ENCODE measurements at places on chromosomes 5 and 9.

DNA sequence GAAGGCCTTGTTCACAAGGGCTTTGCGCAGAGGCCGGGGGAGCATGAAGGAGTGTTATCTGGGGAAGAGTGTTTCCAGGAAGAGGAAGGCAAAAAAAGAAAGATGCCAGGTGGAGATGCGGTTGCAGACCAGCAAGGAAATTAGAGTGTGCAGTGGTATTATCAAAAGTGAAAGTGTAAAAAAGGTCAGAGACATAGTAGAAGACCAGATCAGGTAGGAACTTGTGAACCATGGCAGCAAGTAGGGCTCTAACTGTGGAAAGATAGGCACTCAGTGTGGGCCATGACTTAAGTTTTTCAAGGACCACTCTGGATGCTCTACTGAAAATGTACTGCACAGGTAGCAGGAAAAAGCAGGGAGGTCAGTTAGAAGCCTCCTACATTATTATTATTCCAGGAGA, 90.1 kb upstream of the SPOCK1 start:
- DNase-seq: no peak

DNA sequence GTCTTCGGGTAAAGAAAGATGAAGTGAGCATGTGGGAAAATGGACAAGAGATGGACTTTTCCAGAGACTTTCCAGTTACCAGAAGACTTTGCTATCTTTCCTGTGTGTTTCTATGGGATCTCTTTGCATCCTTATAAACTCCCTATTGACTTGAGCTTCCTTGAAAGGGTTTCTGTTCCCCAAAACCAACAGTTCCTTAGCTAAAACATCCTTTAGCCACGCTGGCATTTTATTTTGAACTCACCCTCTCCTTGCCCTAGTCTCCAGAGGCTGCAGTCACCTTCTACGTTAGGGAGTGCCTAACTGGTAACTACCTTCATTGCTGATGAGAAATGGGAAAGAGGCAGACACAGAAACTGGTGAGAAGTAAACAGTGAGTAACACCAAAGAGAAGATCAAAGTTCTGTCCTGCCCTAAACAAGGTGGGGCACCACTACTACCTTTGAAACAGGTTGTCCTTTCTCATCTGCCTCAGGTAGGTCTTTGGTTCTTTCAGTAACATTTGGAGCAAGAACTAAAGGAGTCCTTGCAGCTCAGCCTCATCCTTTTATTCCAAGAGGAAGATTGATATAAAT, 402.9 kb downstream of the ENC1 start:
- DNase-seq: no peak

DNA sequence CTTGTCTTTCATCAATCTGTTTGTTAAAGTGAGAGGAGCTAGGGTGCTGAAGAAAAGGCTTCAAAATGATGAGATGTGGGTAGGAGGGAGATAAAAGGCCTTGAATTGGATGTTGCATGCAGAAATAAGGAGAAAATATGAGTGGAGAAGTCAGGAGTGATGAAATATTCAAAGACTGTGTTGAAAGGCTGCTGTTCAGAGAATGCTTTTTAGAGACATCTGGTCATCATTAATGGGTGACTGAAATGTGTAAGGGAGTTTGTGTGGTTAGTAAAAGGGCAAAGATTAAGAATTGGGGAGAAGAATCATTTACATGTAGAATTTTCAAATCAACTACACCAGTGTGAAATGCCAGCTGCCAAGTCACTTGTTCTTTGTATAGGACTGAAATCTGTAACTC, 383.9 kb downstream of the MAT2B start:
- DNase-seq: peak; percentile 98

DNA sequence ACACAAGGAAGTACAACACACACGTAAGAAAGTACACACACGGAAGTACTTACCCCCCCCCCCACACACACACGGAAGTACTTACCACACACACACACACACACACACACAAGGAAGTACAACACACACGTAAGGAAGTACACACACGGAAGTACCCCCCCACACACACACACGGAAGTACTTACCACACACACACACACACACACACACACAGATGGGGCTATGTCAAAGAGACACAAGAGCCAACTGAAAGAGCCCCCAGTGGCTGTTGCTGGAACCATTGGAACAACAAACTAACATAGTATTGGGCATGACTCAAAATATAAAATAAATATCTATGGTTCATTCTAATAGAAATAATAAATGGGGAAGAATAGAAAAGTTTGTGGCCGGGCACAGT, 4.9 kb upstream of the MAPK9 start:
- no peak for DNase-seq

DNA sequence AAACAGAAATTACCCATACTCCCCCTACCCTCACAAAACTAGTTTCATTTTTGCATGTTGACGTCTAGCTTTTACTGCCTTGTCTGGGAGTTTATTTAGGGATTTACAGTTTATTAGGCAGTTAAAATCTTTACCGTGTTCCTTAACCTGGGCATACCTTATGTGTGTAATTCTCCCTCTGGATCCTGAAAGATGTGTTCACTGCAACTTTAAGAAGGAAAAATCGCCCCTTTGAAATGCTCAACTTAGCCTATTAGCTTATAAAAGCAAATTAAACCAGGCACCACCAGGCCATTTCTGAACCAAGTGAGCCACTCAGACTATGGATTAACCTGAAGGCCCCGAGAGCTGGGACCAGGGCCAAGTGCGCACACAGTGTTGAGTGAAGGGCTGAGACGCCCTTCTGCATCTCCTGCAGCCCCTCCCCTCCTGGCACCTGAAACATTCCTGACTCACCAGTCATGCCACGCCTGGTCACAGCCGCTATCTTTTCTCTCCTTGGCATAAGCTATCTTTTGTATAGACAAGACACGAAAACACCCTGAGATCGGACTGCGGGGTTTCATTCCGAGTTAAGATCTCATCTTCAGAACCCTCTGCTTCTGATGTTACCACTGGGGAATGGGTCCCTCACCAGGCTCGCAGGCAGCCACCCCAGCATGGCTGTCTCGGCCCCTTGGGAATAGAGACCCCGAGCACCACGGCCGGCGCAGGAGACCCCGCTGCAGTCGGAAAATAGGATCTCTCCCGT, 111.9 kb downstream of the ROR2 start:
- DNase-seq: peak; percentile 52

DNA sequence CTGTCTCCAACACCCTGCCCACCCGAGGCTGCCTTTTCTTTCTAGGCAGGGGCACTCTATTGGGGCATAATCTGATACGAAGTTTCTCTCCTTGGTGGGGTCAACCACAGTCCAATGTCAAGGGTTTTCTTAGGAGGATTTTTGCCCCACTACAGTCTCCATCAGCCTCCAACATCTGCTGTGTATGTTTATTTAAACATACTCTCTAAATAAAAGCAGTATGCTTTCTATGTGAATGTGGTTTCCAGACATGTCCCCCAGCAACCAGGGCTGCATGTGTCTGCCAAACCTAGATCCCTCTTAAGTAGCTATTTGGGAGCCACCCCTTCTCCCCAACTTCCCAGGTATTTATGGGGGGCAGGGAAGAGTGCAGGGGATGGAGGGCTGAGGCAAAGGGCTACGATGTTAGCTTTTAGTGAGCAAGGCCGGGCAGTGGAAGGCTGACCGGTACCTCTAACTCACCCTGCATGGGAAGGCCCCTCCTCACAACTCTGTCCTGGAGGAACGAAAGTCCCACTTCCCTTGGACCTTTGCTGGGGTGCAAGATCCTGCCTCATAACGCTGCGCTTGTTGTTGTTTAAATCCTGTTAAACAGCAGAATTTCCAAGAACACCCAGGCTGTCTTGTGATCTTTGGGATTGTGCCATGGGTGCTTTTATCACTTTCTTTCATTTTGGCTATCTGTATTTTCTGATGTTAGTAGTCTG, 75.4 kb downstream of the NREP start:
- DNase-seq: no peak

GRCh38 chr5:57172466-57173318, 1.2 kb upstream of the GPBP1 start:
- peak; percentile 25 for DNase-seq

DNA sequence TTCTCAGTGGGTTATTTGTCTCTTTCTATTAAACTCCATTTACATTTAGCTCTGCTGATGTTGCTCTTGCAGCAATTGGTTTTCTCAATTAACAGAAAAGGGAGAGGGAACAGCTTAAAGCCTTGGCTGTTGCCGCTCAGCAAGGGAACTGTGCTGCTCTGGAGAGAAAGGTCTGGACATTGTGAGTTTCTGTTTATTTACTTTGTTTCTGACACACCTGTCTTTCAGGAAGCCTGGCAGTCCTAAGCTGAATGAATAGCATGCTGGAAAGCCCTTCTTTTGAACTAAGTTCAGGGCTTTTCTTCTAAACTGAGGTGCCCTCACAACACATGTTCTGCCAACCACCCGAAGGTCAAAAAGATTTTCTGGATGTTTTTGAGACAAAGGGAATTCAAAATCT, 491.9 kb downstream of the PDE4D start:
- DNase-seq: no peak

DNA sequence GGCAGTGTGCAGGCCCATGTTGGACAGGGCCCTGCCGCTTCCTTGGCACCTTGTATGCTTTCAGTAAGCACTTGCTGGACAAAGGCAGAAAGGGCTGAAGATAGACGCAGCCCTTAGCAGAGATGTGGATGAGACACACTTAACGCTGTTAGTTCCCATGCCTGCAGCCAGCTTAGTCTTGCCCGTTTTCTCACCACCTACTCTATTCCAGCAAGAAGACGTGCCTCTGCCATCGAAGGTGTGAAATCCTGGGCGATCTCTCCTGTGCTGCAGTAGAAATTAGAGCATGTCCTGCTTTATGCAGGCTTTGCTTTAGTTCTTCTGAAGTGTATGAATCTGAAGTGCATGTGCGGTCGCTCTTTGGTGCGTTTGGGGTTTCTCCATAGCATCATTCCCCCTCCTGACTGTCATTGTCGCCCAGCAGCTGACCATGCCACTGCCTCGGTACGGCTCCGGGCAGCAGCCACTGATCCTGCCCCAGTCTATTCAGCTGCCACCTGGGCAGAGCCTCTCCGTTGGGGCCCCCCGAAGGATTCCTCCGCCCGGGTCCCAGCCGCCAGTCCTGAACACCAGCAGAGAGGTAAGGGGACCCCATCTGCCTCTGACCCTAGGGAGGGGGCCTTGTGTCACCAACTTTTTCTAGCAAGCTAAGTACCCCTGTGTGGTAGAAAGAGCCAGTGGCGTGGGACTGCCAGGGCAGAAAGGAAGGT, 11.6 kb upstream of the POMT1 start:
- no peak for DNase-seq

- DNase-seq: no peak
Measured at GRCh38 chr5:72499730-72500129, 7.5 kb downstream of the ZNF366 start.

- DNase-seq: peak; percentile 85
Measured at GRCh38 chr5:54455413-54456157, at the start of gene HSPB3. Gene HSPB3 (plus strand): TSS chr5:54455699. CDS start chr5:54455790, 91 bp downstream.

DNA sequence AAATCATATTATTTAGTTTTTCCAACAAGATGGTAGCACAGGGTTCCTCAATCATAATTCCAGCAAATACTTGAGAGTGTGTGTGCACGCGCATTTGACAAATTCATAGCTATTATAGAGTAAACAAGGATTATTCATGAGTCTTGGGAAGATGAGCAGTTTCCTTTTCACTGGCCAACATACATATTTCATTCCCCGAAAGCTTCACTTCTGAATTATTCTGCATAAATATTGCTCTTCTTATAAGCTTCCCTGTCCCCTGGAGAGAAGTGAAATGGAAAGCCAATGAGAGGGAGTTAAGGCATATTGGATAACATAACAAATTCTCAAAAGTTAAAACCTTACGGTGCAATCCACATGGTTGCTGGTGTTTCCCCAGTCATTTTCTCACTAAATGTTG, 386.4 kb upstream of the SEMA6A start:
- no peak for DNase-seq

- DNase-seq: no peak
Measured at GRCh38 chr5:67021031-67021430, 175.6 kb downstream of the CD180 start.

- DNase-seq: no peak
Measured at GRCh38 chr5:57822651-57823050, 340.0 kb upstream of the ACTBL2 start.

DNA sequence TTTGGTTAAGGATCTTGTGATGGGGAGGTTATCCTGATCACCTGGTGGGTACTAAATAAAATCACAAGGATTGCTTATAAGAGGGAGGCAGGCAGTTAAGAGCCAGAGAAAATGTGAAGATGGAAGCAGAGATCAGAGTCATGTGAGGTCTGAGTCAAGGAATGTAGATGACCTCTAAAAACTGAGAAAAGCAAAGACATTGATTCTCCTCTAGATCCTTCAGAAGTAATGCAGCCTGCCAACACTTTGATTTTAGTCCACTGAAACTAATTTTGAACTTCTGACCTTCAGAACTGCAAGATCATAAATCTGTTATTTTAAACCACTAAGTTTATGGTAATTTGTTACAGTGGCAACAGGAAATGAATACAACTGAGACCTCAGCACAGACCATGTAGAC, 499.0 kb downstream of the GADD45G start:
- DNase-seq: peak; percentile 14

DNA sequence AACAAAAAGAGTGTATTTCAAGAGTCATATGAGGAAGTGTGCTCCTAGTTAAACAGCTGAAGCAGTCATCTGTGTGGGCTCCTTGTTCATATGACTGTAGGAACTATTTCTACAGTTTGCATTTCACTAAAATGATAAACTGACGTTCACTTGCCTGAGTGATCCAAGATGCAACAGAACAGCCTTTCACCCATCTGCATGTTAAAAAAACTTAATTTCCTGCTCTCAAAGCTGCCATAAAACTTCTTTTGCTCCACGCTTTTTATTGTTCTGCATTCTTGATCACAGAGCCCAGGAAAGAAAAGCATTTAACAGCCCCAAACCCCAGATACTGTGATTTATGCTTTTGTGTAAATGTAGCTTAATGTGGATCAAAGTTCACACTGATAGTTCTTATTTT, 43.9 kb downstream of the ZNF608 start:
- no peak for DNase-seq

- no peak for DNase-seq
Measured at GRCh38 chr9:3788211-3788610, 262.4 kb upstream of the RFX3 start.

DNA sequence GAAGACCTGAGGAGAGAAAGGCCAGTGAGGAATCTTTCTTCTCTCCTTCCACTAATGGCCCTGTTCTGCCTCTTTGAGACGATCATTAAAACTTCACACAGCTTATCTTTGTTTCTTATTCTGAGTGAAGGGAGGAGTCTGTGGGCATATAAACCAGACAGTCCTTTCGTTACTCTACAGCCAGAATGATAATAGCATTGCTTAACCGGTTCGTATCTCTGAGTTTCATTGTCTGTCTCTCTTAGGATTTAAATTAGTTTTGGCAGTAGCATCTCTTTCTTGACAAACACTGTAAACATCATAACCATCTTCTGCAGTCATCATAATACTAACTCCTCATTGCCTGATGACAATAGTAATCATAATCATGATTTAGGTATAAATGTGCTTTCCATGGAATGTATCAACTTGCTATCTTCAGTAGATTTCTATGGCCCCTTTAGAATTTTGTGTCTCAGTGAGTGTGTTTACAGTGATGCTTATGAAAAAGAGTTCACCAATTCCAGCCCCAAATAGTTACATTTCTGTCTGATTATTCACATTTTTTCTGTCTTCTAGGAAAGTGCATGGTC, 618.8 kb upstream of the KLF4 start:
- DNase-seq: no peak

- DNase-seq: peak; percentile 97
Measured at GRCh38 chr5:59036274-59036961, 453.5 kb downstream of the RAB3C start.

GRCh38 chr5:175595905-175596304, 62.0 kb upstream of the HRH2 start:
- DNase-seq: no peak

- DNase-seq: peak; percentile 99
Measured at GRCh38 chr5:7321724-7322123, 74.2 kb upstream of the ADCY2 start.

Measured in fibroblast of upper back skin (primary cell).